Brain microvascular endothelial cell (primary cell): ENCODE measurements at places on chromosomes 1 and 21.

DNA sequence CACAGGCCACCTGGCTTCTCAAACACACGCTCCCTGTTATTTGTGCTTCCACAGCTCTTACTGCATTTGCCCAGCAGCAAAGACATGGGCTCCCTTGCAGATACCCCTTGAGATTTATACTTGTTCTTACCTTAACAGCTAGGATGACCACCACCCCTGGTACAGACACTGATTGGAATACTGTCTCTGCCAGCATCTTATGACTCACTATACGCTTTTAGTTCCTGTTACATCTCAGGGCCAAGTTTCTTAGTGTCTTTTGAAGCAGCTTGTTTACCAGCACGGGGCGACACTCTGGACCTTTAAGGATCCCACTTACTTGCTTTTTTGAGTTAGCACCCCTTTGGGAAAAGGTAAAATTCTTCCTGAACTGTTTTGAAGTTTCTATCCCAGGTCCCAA is 874.8 kb downstream of the KCNT2 start:
- no peak for DNase-seq

DNA sequence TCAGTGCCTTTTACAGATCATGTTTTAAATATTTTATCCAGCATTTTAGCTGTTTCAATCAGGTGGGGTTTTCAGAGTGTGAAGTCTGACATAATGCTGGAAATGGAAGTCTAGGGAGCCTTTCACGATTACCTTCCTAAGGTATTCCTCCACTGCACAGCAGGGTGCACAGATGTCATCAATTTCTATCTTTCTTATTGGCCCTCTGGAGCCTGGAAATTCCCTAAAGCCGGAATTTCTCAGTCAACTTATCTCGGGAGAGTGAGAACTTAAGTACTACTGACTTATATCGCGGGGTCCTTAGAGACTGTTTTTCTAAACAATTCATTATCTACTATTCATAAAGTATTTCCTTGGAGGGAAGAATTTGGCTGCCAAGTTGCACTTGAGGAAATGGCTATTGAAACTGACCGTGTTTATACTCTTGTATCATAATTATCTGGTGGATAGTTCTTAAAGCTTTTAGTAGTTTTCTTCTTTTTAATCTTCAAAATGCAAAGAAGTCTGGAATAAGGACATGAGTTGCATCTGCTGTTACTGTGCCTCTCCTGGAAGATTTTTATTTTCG is 311.8 kb upstream of the B3GALT2 start:
- peak; percentile 9 for DNase-seq

DNA sequence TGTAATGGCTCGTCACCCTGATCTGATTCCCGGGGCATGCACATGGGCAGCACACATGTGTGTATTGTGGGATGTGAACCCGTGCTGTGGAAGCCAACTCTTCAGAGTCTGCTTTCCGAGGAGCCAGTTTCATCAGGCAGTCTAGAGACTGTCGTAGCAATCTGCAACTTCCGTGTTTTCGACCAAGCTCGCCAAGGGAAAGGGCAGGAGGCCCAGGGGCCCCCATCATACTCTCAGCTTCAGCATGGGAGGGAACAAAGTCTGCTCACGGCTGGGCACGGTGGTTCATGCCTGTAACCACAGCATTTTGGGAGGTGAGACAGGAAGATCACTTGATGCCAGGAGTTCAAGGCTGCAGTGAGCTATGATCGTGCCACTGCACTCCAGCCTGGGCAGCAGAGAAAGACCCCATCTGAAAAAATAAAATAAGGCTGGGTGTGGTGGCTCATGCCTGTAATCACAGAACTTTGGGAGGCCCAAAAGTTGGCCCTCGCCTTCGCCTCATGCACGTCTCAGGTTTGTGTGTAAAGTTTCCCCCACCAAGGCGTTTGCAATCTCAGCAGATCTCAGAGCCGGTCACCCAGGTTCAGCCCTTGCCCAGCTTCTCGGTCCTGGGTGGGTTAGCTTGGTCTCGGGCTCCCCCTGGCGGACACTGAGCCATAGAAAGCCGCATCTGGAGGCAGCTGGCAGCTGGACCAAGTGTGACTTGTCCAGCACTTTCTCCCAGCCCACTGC is 48.5 kb upstream of the SLC25A33 start:
- peak; percentile 78 for DNase-seq

GRCh38 chr1:23869051-23869450 is 961 bp upstream of the FUCA1 start:
- DNase-seq, result no peak

GRCh38 chr1:12478612-12478985 is 139.4 kb downstream of the DHRS3 start:
- DNase-seq, result no peak

DNA sequence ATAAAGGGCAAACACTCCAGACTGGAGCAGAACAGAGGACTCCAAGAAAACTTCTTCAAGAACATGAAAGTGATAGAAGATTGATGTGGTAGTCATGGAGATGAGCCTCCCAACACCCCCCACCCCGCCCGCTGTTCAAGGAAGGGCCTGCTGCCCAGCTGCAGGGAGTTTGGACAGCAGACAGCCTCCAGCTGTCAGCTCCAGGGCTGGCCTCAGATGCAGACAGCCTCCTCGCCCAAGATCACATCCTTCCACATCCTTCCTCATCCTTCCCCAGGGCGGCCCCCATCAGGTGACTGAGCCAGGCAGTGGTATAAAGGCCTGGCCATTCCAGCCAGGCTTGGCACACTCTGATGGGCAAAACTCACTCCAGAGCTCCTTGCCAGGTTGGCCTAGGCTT is 24.6 kb downstream of the HMGN2 start:
- DNase-seq, result no peak

GRCh38 chr1:177366091-177366490 is 195.3 kb downstream of the BRINP2 start:
- DNase-seq, result no peak

GRCh38 chr1:27139980-27140379 is 14.9 kb downstream of the SLC9A1 start:
- DNase-seq, result no peak

GRCh38 chr1:57277681-57278080 is 146.2 kb downstream of the DAB1 start:
- no peak for DNase-seq
